ENCODE measurements at places on chromosomes 11 and 22.

GRCh38 chr22:35376728-35377472 lies 4.0 kb upstream of the HMOX1 start:
- peak; percentile 100 for DNase-seq

- DNase-seq, result no peak
Measured at GRCh38 chr11:10639350-10639749, 54.2 kb downstream of the IRAG1 start.

GRCh38 chr22:35708453-35708852 lies 9.2 kb upstream of the APOL5 start:
- DNase-seq, result peak; percentile 60

DNA sequence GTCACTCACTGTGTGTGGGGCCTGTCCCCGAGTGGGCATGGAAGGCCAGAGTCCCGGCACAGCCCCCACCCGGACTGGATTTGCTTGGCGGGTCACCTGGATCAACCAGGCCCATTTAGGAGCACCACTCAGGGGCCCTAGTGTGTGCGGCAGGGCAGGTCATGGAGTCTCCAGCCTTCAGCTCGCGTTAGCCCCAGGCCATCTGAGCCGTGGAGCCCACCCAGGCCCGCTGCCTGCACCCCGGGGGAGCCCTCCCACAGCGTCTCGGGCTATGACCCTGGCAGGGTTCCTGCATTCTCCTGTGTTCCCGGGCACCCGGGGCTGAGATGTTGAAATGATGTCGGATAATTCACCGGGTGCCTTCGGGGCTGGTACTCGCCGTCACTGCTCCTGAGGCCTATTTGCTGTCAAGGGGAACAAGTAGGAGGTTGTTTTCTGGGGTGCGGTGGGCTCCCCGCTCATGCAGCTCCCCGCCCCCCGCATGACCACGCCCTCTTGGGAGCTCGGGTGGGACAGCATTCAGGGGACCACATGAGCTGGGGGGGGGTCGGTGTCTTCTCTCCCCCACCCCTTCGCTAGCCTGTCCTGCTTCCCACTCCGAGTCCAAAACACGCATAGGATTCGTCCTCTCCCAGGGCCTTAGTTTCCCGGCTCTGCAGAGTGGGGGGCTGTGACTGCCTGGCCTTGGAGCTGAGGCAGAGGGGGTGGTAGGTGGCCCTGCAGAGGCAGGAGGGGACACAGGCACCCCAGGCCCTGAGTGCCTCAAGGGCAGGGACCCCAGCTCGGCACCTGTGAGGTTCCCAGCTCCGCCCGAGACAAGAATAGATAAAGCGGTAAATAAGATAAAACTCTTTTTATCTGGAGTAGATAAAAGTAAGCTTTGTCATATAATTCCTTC lies 77.2 kb downstream of the KCNQ1 start:
- no peak for DNase-seq

GRCh38 chr22:40720538-40721256 lies 41.4 kb downstream of the MCHR1 start:
- DNase-seq, result no peak

DNA sequence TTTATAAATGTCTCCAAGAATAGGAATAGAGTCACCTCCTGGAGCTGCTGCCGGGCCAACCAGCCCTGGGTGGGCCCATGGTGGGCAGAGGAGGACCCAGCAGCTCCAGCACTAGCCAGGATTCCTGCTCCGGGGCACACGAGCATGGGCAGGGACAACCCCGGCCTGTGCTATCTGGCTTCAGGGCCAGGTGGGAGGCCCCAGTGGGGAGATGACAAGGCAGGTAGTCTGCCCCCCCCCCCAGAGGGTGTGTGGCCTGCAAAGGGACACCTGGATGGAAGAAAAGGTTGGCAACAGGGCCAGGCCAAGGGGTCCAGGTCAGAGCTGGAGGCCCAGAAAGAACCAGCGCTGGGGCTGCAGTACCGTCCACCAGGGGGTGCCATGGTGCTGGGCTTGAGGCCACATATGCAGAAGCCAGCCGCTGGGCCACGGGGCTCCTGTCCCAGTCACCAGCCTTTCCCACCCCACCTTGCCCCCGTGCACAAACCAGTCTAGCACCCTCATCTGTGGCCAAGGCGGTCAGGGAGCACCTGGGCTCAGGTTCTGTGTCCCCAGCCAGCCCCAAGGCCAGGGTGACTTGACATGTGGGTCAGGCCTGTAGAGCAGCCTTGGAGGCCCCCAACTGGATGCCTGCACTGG lies 3.4 kb downstream of the TSPAN32 start:
- peak; percentile 77 for DNase-seq

DNA sequence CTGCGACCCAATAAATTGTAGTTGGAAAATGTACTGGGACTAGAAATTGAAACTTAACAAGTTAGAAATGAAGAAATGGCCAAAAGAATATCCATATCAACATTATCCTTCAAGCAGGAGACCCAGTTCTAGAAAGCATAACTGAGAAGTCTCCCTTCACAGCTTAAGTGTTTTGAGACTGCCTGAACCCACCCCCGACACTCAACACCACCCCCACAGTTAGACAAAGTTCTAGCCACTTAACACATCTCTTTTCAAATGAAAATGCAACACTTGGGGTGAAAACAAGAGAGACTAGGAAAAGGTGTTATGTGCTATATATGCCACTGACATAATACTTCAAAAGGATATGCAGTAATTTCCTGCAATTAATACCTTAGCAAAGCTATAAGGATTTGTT lies 184.5 kb downstream of the SOX6 start:
- no peak for DNase-seq

- DNase-seq, result peak; percentile 61
Measured at GRCh38 chr22:23520863-23521440, 59.1 kb downstream of the IGLL1 start.

- DNase-seq, result no peak
Measured at GRCh38 chr11:26587073-26587472, 15.0 kb upstream of the MUC15 start.

GRCh38 chr11:44143987-44144909 lies 48.8 kb downstream of the EXT2 start:
- DNase-seq, result no peak

DNA sequence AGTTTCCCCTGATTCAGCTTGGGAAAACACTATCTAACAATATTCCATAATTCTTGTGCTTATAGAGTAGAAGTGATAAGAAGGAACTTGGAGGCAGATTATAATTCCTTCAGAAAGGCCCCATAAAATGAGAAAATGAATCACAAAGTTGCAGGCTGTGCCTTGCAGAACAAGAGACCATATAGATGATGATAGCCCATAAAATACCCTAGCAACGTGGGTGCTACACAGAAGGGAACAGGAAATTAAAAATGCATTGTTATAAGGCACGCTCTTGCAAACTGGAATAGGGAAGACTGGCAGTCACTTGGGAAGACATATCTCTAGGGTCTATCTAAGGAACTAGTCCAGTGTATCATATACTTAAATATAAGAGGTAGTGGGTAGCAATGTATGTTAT lies 67.6 kb downstream of the KIF18A start:
- no peak for DNase-seq

- peak; percentile 70 for DNase-seq
Measured at GRCh38 chr11:14308114-14308896, 50.7 kb downstream of the RRAS2 start.

DNA sequence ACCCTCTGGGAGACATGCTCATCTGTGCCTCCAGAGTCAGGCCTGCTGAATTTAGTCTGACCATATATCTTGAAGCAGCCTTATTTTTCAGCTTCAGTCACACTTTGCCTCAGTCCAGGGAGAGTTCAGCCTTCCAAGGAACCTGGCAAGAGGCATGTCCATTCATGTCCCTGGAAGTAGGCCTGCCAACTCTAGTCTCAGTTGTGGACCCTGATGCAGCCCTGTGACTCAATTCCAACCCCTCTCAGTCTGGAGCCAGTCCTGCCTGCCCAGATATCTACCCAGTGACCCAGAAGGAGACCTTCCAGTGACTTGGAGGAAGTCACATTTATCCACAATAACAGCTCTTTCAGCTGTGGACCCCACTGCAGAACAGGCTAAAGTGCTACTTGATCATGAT lies 566.6 kb downstream of the TMEM135 start:
- no peak for DNase-seq

DNA sequence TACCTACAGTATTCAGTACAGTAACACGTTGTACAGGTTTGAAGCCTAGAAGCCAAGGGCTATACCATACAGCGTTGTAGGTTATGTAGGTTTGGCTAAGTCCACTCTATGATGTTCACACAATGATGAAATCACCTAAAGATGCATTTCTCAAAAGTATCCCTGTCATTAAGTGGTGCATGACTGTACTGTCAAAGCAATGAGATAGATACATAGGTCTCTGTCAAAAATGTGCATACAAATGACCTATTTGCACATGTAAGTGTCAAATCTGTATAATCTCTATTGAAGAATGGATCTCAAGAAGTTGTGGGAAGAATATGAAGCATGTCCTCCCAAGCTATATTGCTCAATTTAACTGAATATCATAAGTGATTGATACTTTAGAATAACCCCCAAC lies 11.9 kb upstream of the DDI1 start:
- no peak for DNase-seq

DNA sequence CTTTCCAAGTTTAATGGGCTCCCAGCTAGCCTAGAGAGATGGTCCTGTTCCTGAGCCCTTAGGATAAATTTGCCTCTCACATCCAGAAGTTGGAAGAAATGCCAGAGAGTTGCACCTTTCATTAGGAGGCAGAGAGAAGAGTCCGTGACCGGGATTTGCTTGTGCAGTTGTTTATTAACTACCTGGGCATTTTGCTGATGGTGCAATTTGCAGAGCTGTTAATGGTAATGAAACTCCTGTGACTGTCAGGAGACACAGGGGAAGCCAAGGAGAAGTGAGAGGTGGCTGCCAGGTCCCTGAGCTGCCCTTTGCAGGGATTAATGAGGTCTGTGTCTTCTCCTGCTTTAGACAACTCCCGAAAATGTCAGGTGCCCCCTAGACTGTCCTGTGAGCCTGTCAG lies 69.1 kb upstream of the B3GAT1 start:
- DNase-seq, result no peak
